Tibial nerve (tissue), 4 donors: ENCODE measurements at places on chromosomes 2 and 18. TPM values are rescaled to one million over a fixed set of nuclear protein-coding genes. Genes with fewer than 3 reads are reported as not detected.

GRCh38 chr2:74131901-74132300 is 15.8 kb downstream of the BOLA3 start:
- no peak for DNase-seq

Gene TOGARAM2
- 28.4 TPM for total RNA-seq

DNA sequence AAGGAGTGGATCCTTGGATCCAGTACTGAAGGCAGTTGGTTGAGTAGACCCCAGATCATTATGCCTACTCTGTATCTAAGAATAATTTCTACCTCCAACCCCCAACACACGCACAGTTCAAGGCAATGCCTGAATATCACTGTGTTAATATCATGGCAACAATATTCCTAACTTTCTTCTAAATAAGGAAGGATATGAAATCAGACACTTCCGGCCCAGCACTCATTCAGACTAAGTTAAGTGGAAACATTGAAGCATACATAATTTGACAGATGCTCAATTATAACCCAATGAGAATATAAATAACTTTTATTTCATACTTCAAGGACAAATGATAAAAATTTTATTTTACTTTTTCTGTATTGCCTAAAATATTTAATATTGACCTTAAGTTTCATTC is 153.6 kb upstream of the COL3A1 start:
- no peak for DNase-seq

Gene EGR4
- not detected for total RNA-seq

Gene ALPP
- total RNA-seq, result not detected

DNA sequence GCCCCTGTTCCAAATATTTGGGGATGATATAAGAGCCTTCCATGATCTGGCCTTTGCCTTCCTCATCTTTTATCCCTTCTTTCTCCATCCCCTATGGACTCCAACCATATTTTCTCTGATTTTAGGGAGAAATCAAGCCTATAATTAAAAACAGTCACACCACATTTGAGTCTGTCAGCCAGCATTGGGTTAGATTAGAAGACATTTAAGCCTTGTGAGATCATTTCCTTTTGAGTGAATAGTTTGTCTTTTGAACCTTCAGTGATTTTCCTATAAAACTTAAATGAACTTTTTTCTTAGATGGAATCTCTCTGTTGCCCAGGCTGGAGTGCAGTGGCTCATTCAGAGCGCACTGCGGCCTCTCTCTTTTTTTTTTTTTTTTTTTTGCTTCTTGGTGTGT is 7.6 kb upstream of the C18orf32 start:
- no peak for DNase-seq

Gene TNFAIP6
- total RNA-seq, result 4.8 TPM

- no peak for DNase-seq
Observed at GRCh38 chr2:29796446-29796845, 124.9 kb downstream of the ALK start.

- DNase-seq, result no peak
Observed at GRCh38 chr2:38245114-38245641, 131.9 kb downstream of the ATL2 start.

Gene UGT1A4
- total RNA-seq, result not detected

GRCh38 chr2:223315813-223316212 is 263.8 kb downstream of the KCNE4 start:
- DNase-seq, result no peak

DNA sequence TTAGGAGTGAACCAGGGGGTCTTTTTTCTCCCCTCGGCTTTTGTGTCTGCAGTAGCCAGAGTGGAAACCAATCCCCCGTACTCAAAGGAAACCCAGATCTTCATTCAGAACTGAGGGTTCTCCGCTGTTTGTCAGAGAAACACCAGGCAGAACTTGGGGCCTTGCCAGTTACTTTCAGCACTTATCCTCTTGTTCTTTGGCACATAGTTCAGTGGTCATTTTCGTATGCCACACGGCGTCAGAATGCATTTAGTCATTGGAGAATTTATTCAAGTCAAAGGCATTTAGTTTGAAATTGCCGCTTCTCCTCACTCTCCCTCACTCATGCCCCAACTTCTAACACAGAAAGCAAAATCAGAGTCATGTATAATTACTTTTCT is 102.9 kb downstream of the CABLES1 start:
- DNase-seq, result no peak

- DNase-seq, result no peak
Observed at GRCh38 chr2:8989536-8990079, 13.9 kb downstream of the MBOAT2 start.

- DNase-seq, result no peak
Observed at GRCh38 chr18:35460736-35461161, 37.0 kb downstream of the INO80C start.

- DNase-seq, result no peak
Observed at GRCh38 chr2:134386310-134386709, 132.4 kb downstream of the MGAT5 start.

Gene ABCG8
- total RNA-seq, result not detected

DNA sequence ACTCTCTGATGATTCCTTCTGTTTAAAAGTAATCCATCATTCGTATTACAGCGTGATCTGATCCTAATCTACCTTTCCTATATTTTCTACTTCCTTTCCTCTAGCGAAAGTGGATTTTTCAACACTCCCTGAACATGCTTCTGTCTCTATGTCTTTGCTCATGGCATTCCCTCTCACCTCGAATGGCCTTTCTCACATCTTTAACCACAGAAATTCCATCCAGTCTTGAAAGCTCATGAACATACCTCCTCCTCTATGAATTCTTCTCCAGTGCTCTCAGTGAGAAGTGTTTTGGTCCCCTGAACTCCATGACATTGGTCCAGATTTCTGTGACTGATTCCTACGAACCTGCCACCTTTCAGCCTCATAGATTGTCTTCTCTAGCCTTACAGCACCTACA is 323.2 kb downstream of the RAD51AP2 start:
- DNase-seq, result no peak

DNA sequence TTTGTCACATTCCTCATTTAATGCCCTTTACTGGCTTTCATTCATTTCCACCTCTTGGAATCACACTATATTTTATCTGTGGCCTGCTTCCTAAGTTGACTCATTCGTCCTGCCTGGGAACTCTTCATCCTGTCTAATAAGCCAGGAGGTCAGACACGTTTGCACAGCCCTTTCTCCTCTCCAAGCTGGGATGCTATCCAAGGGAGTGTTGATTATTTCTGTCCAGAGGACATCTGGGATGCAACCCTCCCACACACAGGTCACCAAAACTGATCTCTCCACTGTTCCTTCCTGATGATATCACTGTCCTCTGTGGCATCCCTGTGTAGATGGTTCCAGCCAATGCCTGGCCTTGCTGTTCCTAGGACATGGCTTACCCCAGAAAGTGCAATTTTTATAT is 79.8 kb upstream of the NOSTRIN start:
- peak; percentile 35 for DNase-seq

- peak; percentile 17 for DNase-seq
Observed at GRCh38 chr2:101150306-101151145, 656 bp downstream of the TBC1D8 start.

Gene CXCR1
- total RNA-seq, result not detected

Gene LYPD1
- 2.1 TPM for total RNA-seq

Gene TUBA4B
- total RNA-seq, result not detected

GRCh38 chr2:12970861-12971260 is 254.1 kb downstream of the TRIB2 start:
- no peak for DNase-seq

- no peak for DNase-seq
Observed at GRCh38 chr2:1210352-1210751, 202.9 kb upstream of the TPO start.

DNA sequence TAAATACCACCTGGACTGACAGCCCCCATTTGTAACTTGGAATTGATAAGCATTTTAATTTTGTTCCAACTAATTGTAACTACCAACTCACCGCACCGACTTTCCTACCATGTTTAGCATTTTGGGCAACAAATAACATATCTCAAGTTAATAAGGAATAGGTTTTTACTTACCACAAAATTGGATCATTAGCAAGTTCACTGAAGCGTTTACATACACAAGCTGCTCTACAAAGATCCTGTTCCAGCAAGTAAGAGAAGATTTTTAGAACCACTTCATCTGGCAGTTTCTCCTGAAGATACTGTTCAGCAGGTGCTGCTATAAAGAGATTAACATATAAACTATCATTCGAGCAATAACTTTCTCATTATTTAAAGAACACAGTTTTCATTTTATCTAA is 55.7 kb downstream of the MSH6 start:
- DNase-seq, result no peak

GRCh38 chr18:34659579-34660517 is 50.2 kb upstream of the DTNA start:
- DNase-seq, result peak; percentile 84

DNA sequence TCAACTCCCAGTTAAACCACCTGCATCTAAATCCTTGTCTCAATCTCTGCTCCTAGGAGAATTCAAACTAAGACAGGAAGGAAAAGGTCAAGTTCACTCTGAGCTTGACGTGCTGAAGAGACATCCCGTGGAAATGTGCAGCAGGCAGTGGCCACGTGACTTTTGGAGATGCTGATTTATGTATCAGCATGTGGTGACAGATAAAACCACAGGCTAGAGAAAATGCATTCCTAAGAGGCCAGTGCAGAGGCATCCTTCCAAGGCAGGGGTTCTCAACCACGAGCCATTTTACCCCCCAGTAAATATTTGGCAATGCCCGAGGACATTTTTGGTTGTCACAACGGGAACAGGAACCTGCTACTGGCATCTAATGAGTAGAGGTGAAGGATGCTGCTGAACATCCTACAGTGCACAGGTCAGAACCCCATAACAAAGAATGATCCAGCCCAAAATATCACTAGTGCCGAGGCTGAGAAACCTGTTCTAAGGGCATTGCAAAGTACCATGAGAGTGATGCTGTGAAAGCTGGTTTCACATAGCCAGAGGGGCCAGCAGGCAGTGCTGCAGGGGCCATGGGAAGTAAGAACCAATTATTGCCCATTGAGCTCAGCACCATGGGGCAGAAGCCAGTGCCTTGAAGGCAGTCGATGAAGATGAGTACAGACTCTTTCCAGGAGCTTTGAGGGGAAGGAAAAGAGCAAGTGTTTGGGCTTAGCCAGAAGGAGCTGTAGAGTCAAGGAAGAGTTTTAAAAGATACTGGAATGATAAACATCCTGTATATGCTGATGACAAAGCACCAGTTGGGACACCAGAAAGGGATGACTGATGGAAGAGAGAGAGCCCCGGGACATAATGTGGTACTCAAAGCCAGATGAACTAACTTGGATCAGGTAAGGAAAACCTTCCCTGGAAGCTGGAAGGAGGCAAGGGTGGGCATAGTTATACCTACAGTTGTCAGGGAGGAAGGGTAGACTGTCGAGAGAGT is 174.6 kb downstream of the HAUS1 start:
- no peak for DNase-seq

Gene TM4SF20
- not detected for total RNA-seq

- no peak for DNase-seq
Observed at GRCh38 chr2:201484805-201485204, 33.3 kb downstream of the STRADB start.

- no peak for DNase-seq
Observed at GRCh38 chr2:109218087-109218791, 89.2 kb downstream of the SH3RF3 start.

- DNase-seq, result no peak
Observed at GRCh38 chr2:148201075-148202004, 180.4 kb downstream of the MBD5 start.

DNA sequence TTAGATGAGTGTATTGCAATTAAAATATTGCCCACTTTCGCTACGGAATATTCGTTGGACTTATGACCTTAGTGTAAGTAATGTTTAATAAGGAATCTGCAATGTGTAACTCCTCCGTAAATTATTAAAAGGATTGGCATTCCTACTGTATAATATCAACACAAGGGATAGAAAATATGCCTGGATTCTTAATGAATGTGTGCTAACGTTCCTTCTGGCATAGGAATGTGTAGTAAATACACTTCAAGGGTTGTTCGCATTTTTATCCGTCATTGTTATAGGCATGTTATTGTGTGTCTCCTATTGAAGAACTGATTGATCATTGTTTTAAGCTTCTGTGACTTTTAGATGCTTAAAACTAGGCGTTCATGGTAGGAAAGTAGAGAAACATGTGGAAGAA is 134.5 kb downstream of the NEDD4L start:
- DNase-seq, result no peak

GRCh38 chr2:64625299-64626145 is 28.2 kb downstream of the SERTAD2 start:
- DNase-seq, result no peak

GRCh38 chr2:240759459-240759858 is 60.6 kb downstream of the KIF1A start:
- DNase-seq, result no peak
